Activated CD4-positive, alpha-beta T cell treated with anti-CD3 and anti-CD28 coated beads, Interleukin-2, amount 10 ng/mL, durations not matched to agents 7 days and 5 days (primary cell): ENCODE measurements at places on chromosomes 3 and 15. TPM values are rescaled to one million over a fixed set of nuclear protein-coding genes. Genes with fewer than 3 reads are reported as not detected.

Gene GOLGA6B
- total RNA-seq = not detected

Gene SEMA6D
- total RNA-seq = not detected

Gene EHHADH
- 2.2 TPM for total RNA-seq

Gene ZNF770
- 37.7 TPM for total RNA-seq

Gene C2CD4A
- total RNA-seq = not detected

Gene TUBGCP4
- 35.0 TPM for total RNA-seq

Gene GOLGA8B
- 111 TPM for total RNA-seq

Gene SLC24A5
- not detected for total RNA-seq

GRCh38 chr3:61429106-61429505 is 132.3 kb upstream of the PTPRG start:
- no peak for DNase-seq

DNA sequence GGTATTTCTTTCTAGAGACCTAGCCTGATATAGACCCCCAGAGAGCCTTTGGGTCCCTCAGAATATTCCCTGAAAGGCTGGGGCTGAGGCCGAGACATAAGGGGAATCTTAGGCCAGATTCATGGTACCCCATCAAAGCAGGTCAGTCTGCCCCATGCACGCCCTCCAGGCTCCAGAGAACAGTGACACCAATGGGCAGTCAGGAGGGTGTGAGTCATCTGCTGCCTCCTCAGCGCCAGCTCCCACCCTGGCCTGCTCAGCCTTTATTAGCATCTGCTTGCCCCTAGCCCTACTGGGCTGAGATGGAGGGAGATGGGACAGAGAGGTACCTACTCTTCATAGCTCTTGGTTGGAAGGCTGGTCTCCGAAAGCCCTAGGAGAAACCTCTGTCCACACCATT is 14.3 kb upstream of the CAMKV start:
- no peak for DNase-seq

DNA sequence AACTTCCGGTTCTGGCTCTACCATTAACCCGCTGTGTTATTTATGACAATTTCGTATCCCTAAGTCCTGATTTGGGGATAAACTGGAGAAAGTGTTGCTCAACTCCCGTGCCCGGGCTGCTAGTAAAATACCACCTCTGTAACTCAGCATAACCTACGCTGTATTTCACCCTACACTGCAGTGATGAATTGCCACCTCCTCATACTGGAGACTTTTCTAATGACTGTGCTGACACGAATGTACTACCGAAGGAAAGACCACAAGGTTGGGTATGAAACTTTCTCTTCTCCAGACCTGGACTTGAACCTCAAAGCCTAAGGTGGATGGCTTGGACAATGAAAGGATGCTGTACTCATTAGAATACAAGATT is 16.5 kb downstream of the SLC51A start:
- no peak for DNase-seq

- no peak for DNase-seq
Observed at GRCh38 chr15:78212546-78213424, 21.6 kb downstream of the ACSBG1 start.

DNA sequence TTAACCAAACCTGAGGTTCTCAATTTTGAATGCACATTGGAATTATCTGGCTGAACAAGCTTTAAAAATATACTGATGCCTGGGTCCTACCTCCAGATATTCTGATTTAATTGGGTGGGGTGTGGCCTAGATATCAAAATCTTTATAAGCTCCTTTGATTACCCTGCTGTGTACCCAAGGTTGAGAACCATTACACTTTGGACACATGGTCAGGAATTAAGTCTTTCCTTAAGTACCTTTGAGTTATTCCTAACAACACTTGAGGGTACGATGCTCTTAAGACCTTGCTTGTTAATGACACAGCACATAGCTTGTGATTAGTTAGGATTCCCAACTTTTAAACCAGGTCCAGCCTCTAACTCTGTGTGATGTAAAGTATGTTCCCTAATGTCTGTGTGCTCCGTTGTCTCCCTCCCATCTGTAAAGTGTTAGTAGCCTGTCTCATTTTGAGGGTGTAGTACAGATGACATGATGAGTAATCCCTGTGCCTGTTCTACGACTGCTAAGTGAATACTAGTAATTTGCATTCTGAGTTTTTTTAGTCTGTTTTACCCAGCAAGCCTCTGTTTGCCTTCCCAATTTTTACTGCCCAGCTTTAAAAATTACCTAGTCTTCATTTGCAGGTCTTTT is 154.9 kb downstream of the KLHL25 start:
- DNase-seq = no peak

- no peak for DNase-seq
Observed at GRCh38 chr3:173221010-173221409, 80.0 kb upstream of the SPATA16 start.

DNA sequence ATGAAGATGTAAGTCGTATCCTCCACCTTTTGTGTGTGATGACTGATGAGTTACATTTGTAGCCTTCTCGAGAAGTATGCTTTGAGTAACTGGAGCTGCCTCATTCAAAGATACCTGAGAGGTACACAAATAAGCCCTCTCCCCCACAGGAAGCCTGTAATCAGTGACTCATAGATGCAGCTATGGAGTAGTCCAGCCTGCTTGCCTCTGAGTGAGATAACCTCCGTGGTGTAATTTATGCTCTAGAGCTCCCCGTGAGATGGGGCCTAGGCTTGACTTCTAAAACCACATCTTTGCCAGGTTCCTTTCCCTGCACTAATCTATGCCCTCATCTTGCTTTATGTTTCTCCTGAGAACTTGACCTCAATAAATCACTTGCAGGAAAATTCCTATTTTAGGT is 291.7 kb downstream of the SUCLG2 start:
- peak; percentile 14 for DNase-seq

DNA sequence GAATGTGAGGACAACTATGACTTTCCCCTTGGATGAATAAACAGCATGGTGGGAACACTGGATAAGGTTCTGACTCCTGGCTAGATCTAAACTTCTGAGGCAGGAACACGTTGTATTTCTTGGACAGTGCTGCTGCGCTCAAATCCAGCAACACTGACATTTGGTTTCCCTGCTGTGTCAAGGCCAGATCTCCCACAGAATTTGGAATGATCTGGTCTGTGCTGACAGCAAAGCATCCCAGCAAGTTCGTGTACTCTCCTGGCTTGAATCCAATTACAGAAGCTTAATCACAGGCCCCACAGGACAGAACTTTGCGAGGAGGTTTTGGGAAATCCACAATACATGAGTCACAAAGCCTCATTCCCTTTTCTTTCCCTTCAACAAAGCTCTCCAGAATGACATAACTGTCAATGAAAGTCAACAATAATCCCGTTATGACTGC is 92.5 kb downstream of the ADAMTS9 start:
- DNase-seq = no peak

GRCh38 chr15:101028772-101029438 is 109.7 kb downstream of the LRRK1 start:
- DNase-seq = no peak

GRCh38 chr15:78299101-78299930 is at the start of gene SKIC8:
Gene SKIC8, minus strand, starts transcription at chr15:78299609. Its CDS starts 3,923 bp downstream, at chr15:78295686.
- DNase-seq = peak; percentile 91

- no peak for DNase-seq
Observed at GRCh38 chr3:127092776-127093175, 100.2 kb upstream of the PRR23E start.

DNA sequence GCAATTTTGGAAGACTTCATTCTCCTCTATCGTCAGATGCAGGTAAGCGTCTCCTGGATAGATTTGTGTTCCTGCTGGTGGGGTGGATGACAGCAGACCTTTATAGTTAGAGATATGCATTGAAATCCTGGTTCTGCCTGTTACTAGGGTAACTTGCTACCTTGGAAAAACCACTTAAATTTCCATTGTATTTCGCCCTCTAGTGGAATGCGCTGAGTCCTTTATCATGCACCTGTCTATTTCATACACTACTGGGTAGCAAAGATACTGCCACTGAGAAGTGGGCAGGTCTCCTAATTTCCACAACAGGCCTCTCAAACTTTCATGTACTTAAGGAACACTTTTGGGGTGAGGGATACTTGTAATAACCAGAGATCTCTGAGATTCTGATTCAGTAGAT is 209.5 kb upstream of the SUCLG2 start:
- no peak for DNase-seq

DNA sequence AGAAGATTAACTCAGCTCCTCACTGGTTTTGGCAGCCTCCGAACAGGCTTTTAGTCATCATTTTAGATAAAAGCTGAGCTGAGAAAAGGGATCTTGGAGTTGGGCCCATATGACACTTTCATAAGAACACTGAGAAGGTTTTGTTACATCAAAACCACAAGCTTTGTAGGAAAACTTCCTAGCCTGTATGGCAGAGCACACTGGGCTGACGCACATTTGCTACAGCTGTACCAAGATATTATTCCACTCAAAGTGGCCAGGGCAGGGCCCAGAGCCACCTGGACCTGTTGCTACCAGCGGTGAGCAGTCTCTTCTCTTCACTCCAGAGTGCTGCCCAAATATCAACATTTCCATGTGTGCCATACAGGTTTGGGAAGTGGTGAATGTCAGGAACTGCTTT is 160.5 kb upstream of the CCDC54 start:
- no peak for DNase-seq

DNA sequence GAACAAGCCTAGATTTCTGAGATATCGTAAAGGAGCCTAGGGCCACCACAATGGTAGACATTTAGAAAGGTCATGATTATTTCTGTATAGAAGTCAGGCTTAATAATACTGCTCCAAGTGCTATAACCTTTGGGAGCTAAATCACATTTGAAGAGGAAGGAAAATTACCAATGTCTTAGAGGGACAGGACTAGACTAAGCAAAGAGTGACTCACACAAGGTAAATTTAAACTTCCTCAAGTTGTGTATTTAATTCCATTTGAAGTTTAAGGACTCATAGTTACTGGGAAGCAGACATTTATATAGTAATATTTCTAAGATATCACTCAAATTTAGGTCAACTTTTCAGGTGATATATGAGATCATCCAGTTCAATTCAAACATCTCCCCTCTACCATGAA is 227.6 kb upstream of the MME start:
- no peak for DNase-seq

DNA sequence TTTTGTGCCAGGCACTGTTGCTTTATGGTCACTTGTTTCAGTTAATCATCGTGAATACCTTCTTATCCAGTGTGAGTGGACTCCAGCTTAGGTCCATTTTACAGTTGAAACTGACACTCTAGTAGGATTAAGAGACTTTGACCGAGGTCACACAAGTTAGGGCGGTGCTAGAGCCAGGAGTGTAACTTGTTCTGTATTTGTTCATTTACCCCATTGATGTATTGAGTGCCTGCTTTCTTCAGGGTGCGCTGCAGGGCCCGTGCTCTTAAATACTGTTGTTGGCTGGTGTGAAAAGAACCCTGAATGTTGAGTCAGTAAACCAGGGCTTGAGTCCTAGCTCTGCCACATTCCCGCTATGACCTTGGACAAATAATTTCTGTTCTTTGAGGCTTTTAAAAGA is 15.4 kb downstream of the PDHB start:
- DNase-seq = no peak

GRCh38 chr3:188863999-188864406 is 307.8 kb upstream of the TPRG1 start:
- no peak for DNase-seq

- DNase-seq = no peak
Observed at GRCh38 chr3:30199855-30200254, 406.5 kb upstream of the TGFBR2 start.

DNA sequence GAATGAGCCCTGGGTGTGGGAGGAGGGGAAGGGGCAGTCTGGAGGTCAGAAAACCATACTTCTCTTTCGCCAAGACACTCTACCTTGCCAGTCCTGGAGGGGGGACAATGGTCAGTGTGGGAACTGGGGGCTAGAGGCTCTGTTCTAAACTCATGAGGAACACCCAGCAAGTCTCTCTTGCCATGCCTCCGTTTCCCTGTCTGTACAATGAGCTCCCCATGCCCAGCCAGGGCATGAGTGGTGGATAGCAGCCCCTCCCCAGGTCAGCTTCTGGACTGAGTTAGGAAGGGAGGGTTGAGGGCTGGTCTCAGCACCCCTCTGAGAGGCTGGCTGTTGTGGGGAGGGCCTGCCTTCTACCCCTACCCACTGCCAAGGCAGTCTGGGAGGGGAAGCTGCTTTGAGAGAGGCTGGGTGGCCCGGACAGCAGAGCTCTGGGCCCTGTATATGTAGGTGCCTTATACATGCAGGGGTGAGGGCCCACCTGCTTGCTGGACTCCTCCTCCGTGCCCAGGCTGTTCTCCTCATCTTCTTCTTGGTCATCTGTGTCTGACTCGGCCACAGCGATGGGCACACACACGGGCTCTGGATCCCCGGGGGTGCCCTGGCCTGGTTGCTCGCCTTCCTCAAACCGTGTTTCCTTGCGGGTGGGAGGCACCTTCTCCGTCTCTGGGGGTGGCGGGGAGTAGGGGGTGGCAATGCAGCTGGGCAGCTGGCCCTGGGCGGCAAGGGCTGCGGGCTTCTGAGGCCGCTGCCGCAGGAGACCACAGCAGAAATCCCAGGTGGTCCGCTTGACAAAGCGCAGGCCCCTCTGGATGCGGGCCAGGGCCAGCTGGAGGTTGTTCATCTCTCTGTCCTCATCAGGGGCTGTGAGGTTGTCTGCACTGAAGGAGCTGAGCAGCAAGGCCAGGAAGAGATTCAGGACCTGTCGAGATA is 68.8 kb downstream of the SCN5A start:
- peak; percentile 1 for DNase-seq

- no peak for DNase-seq
Observed at GRCh38 chr3:10515884-10516495, 10.6 kb upstream of the ATP2B2 start.

DNA sequence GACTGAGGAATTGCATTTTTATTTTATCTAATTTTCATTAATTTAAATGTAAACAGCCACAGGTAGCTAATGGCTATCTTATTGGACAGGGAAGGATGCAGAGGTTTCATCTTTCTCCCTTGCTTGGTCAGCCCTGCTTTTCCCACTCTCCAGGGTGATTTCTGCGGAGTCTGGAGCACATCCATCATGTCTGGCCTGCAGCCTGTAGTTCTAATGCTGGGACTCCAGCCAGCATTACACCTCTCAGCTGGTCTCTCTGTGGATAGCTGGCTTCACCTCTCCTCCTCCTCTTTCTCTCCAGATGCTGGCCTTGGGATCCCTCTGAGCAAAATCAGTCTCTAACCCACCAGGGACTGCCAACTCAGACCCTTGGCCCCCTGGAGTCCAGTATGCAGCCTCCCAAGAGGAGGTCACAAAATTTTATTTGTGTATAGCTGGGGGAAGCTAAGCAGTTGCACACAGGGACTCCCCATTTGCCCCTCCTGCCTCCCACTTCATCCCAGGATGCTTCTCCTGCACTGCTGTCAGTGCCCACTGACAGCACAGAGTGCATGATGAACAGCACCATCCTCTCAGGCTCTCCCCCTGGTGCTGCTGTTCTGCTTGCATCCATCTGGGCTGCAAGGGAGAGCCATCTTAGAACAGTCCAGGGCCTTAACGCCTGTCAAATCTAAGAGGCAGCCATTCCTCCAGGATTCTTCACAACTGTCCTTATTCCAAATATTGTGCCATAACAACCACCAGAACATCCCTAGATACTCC is 1.7 kb downstream of the BFSP2 start:
- no peak for DNase-seq

GRCh38 chr3:45954306-45954705 is 11.0 kb downstream of the CXCR6 start:
- DNase-seq = no peak

DNA sequence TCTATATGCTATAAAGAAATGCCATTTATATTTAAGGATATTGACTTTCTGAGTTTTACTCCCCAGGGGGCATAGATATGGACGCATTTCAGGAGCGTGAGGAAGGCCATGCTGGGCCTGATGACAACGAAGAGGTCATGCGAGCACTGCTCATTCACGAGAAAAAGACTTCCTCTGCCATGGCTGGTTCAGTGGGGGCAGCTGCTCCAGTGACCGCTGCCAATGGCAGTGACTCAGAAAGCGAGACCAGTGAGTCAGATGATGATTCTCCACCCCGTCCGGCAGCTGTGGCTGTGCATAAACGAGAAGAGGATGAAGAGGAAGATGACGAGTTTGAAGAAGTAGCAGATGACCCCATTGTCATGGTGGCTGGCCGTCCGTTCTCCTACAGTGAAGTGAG is 38.4 kb downstream of the GTF2E1 start:
- no peak for DNase-seq
